ENCODE measurements at places on chromosomes 7 and 10.

DNA sequence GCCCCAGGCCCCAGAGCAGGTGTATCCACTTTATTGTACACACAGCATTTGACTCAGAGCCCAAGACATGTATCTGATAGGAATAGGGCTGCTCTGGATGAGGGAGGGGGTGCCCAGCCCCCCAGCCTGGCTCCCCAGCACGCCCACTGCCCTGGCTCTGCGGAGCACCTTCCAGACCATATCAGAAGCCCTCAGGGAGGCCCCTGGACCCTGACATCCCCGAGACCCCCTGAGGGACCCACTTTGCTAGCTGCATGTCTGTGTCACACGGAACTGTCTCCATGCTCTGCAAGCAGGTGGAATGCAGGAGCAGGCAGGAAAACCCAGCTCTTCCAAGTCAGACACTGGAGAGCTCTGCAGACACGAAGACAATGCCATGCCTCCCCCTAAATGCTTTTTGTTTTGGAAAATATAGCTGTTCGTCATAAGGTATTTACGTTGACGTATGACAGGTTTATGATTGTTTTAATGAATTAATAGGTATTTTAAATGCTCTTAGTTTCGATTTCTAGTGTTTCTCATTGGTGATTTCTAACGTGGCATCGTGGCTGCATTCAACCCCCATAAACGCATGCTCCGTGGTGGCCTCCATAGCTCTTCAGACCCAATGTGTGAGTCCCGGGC, 92.8 kb upstream of the INSIG1 start:
- no peak for DNase-seq

GRCh38 chr7:100582041-100582579, 3.8 kb downstream of the LRCH4 start:
- no peak for DNase-seq

DNA sequence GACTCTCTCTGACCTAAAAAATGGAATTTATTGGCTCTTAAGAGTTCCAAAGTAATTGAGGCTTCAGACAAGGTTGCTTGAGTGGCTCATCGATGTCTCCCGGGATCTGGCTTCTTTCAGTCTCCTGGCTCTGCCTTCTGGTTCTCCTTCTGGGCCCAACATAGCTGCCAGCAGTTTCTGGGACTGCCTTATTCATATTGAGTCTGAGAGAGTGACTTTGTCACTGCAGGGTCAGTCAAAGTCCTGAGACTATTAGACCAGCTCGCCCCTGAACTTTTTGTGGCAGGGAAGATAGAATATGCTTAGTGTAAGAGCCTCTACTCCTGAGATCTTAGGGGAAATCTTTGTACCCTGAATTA, 94.0 kb downstream of the MMRN2 start:
- no peak for DNase-seq

- DNase-seq: no peak
Observed at GRCh38 chr7:76423666-76424412, 911 bp upstream of the ZP3 start.

GRCh38 chr7:17495655-17496394, 197.4 kb downstream of the AHR start:
- no peak for DNase-seq

DNA sequence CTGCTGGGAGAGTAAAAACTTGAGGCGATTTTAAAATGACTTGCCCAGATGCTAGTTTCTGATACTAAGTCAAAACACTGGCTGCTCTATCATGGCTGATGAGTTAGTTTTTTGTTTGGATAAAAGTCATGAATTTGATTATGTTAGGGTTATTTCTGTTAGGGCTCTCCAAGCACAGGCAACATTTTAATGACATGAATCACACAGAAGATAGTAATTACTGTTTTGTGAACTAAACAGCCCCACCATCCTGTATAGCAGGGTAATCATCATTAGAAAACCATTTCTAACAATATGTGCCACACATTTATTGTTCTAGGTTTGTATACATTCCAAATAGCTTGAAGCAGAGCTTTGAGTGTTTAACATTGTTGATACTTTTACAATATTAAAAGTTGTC, 750.3 kb downstream of the ANKRD7 start:
- DNase-seq: no peak

DNA sequence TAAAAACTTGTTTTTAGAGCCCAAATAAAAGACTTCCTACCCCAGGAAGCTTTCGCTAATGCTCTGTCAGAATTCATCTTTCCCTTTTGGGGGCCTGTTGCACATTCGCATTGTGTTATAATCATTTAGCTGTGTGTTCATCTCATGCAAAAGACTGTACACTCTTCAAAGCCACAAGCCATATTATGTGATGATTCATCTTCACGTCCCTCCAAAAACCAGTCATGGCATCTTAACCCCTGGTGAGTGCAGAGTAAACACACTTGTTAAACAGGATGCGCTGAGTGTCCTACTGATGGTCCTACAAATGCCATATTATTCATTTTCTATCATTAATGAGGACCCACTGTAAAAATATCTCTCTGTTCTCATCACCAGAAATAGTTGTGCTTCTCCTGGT, 235.4 kb downstream of the KIAA1217 start:
- DNase-seq: peak; percentile 24

DNA sequence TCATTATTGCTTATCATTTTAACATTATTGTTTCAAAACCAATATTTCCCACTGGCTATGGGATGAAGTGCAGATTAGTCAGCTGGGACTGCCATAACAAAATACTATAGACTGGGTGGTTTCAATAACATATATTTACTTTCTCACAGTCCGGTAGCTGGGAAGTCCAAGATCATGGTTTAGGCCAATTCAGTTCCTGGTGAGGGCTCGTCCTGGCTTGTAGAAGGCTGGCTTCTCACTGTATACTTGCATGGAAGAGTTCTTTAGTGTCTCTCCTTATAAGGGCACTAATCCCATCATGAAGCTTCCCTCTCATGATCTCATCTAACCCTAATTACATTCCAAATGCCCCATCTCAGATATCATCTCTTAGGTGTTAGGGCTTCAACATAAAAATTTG, 101.3 kb downstream of the CHRM2 start:
- DNase-seq: no peak

GRCh38 chr7:112654322-112655216, 135.6 kb downstream of the TMEM168 start:
- no peak for DNase-seq

GRCh38 chr10:69624245-69624786, 5.7 kb upstream of the FAM241B start:
- no peak for DNase-seq

DNA sequence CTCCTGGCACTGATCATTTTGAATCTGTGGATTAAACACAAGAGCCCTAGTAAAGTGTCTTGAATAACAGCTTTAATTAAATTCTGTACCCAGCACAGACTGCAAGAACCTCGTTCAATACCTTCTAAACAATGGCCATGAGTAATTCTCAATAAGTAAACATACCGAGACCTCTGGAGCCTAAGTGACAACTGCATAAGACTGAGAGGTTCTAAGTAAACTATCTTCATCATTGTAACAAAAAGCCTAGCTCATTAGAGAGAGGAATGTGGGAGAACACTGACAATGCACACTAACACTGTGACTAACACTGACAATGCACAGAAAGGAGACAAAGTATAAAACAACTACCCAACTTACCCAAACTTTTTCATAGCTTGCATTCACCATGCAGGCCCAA, 117.4 kb downstream of the ELAPOR2 start:
- no peak for DNase-seq

DNA sequence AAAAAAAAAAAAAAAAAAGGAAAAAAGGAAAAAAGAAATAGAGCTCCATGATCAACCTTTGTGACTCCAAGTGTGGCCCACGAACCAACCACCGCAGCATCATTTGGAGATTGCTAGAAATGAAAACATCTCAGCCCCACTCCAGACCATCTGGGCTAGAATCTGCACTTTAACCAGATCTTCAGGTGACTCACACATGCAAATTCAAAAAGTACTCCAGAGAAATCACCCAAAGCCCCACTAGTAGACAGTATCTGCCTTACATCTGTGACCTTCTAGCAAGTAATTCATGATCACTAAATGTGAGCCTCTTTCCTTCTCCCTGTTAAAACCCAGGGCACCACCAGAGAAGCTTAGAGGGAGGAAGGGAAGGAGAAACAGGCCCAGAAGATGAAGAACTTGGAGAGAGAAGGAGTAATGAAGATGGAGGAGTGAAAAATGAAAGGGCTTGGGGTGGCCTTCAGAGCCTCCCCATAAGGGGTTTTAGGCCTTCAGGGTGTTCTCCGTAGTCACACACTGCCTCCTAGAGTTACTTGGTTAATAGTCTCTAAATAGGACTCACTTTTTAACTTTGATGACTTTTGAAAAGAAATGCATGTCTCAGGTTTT, 94.0 kb downstream of the SLC37A3 start:
- DNase-seq: peak; percentile 31

DNA sequence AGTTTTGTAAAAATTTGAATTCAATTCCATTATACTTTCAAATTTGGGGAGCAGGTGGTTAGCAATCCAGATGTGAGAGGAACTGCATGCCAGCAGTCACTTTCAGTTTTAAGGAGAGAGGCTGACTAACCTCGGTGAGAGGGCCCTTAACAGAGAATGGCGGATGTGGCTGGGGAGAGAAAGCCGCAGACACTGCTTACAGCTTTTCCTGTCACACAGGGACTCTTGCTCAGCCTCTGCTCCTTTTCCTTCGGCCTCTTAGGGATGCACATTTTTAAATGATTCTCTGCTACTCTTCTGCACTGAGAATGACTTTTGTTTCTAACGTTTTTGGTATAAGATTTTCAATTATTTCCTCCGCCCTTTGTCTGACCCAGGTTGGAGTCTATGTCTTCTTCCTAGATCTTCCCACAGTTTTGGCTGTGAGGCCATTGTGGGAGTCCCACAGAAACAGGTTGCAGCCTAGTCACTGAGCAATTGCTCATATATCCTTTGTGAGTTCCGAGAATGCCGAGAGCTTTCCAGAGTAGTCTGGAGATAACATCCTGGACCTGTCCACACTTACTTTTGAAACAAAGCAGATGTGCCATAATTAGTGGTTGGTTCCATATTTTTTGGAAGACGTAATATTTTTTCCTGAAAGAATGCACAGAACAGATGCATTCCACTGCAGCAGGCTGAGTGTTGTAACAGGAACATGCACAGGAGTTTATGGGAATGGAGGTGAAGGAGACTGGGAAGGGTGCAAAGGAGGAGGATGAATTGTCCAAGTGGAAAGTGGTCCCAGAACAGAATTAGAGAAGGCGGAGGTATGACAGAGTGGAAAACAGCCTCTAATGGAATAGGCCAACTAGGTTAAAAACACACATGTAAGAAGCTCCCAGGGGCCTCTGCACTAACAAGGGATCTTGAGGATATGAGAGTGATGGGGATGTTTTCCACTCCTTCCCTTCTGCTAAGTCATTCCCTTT, 168.0 kb upstream of the ZNF32 start:
- DNase-seq: peak; percentile 65

- no peak for DNase-seq
Observed at GRCh38 chr7:51019191-51019844, 236.6 kb upstream of the GRB10 start.

DNA sequence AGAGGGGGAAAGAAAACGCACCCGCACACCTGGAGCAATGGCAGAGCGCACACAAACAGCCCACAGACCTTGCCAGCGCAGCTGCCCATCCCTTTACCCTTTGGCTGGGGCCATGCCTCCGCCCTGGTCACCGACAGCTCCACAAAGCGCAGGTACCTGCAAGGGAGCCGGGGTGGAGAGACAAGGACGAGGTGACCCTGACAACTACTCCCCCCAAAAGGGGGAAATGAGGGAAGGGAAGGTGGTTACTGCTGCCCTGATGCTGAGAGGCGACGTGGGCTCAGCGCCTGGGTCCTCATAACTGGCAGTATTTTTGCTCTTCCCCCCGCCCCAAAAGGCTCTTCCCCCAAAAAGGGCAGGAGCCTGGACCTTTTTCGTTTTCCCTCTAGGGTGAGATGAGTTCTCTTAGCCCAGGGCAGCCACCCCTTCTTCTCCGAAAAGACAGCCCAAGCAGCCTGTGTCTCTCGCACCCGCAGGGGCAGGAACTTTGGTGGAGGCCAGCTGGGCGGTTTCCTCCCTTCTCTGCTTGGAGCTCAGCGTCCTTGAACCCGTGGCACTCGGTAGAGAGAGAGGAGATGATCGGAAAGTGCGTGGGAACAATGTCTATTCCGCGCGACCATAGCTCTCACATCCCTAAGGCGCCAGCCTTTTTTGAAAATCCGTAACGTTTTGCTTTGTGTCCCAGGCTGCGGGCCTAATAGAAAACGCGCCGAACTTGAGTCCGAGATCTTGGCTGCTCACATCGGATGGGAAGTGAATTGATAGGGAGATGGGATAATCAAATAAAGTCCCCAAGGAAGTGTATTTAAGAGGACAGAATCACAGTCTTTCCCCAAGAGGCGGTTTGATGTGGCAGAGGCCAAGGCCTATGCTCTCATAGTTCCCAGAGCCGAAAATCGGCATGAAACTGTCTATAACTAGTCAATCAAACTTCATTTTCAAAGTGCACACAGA, 1.0 kb downstream of the NKX2-3 start:
- no peak for DNase-seq

DNA sequence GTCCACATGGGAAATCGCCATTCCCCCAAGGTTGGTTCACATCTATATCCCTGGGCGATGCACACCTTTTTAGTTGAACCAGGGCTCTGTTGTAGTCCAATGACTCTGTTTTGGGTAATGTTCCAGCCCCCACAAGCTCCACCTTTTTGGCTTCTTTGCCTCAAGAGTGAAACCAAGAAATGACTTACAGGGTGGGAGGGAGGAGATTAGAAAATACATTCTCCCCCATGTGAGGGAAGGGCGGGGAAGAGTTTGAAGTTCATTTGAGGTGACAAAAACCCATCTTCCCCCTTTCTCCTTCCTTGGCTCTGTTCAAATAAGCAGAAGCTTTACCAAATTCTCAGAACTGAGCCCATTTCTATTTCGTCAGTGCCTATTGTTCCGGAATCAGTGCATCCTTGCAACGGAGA, 82.8 kb downstream of the GATA3 start:
- DNase-seq: no peak

DNA sequence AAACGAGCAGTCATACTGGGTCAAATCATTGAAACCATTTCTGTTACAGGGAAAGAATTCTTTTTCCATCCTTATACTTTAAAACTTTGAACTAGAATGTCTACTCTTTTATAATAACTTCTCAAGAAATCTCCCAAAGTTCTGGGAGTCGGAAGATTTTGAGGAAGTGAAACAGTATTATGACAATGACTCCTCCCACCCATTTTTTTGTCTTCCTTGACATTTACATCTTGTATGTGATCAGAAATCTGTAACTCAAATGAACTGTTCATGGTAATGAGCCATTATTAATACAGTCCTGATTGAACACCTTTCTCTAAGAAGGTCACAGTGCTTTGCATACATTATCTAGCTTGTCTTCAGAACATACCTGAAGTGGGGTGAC, 227.4 kb downstream of the CELF2 start:
- no peak for DNase-seq

All from NK-92 treated with Interleukin-12 subunit alpha and Interleukin-12 subunit beta, amount 100 ng/mL, for 24 hours (cell line).